ENCODE measurements at places on chromosomes 6 and 20.

DNA sequence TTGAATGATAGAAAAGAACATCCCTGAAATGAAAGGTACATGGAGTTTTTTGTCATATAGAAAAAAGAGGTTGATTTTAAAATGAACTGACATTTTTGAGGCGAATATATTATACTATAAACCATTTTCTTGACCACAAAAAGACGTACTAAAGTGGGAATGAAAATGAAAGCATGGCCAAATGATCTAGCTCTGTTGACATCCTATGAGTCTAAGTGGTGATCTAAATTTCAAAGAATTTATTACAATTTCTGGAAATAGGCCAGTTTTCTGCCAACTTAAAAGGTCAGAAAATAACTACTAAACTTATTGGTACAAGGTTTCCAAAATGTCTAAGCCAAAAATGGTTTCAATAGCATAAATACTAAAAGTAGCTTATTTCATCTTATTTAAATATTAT, 536.8 kb downstream of the EYS start:
- DNase-seq, result no peak

DNA sequence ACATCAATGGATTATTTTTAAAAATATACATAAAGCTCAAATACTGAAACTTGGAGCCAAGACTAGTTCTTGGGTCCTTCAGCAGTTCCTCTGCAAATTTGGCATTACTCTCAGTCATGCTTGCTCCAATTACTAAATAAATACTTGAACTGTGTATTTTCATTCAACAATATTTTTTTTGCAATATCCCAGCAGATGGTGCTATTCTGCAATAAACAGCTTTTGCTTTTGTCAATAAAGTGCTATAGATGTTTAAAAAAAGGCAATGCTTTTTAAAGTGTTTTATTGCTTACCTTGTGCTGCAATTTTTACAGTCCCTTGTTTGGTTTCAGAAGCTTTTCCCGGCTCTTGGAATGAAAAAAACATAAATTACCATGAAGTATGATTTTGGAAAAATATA, 243.4 kb downstream of the TRDN start:
- no peak for DNase-seq

- DNase-seq, result no peak
Measured at GRCh38 chr6:68628161-68628560, 6.9 kb upstream of the ADGRB3 start.

GRCh38 chr20:22716821-22717351, 132.5 kb upstream of the FOXA2 start:
- DNase-seq, result peak; percentile 58

GRCh38 chr6:127053032-127053874, 65.2 kb upstream of the RSPO3 start:
- DNase-seq, result no peak

- DNase-seq, result peak; percentile 51
Measured at GRCh38 chr20:58102744-58103516, 125.5 kb downstream of the ANKRD60 start.

- DNase-seq, result no peak
Measured at GRCh38 chr20:57934007-57934805, 224.4 kb upstream of the PMEPA1 start.

- no peak for DNase-seq
Measured at GRCh38 chr6:66858196-66858595, 1151.2 kb upstream of the EYS start.

DNA sequence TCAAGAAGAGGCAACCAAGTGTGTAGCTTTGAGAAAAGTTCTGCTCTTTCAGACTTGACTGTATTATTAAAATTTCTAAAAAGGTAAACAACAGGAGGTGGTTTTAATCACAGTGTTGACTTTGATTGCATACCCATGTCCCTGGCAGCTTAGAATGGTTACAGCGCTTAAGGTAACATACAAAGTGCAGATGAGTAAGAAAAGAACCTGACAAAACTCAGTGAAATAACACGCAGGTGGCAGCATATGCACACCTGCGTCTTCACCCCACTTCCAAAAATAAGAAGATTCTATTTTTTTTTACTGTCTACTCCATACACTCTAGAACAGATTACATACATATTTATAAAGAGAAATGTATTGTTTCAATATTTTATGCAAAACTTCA, 233.5 kb downstream of the GMPR start:
- DNase-seq, result no peak

DNA sequence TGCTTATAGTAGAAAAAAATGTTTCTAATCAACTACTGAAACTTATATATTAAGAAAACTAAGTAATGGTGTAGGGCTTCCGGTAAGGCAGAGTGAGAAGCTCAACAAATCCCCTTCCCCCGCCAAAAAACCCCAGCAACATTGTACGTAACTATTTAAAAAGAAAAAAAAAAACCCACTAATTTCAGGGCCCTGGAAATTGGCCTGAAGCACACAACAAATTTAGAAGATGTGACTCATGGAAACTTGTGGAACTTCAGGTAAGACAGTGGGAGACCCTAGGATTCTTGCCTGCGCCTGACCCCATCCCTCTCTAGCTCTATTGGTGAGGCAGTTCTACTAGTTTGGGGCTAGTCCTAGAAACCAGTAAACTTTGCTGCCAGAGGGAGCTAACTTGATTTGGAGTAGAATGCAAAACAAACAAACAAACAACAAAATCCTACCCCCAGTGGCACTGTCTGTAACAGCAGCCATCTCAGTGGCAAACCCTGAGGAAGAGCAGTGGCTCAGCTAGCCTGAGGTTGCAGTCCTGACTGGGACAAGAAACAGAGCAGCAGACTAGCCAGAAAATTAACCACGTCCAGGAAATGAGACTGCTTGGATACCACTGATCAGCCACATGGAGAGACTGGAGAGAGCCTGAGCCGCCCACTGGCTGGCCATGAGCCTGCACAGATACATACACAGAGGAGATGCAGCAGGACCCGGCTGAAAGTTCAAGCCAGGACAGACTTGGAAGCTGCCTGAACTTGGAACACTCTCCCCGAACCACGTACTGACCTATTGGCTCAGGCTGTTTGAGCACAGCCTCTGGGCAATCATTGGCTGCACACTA, 135.1 kb downstream of the TBXT start:
- peak; percentile 11 for DNase-seq

DNA sequence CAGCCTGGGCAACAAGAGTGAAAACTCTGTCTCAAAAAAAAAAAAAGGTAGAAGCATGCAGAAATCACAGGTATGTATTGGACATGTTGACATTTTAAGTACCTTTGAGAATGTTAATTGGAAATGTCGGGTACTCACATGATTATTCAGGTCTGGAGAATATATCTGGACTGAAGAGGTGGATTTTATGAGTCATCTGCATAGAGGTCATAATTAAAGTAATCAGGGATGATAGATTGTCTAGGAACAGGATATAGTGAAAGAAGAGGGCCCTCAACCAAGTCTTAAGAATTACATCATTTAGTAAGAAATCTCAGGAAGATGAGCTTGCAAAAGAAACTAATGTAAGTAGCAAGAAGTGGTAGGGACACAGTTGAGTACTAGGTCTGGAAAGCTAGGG, 212.5 kb downstream of the UTRN start:
- no peak for DNase-seq

DNA sequence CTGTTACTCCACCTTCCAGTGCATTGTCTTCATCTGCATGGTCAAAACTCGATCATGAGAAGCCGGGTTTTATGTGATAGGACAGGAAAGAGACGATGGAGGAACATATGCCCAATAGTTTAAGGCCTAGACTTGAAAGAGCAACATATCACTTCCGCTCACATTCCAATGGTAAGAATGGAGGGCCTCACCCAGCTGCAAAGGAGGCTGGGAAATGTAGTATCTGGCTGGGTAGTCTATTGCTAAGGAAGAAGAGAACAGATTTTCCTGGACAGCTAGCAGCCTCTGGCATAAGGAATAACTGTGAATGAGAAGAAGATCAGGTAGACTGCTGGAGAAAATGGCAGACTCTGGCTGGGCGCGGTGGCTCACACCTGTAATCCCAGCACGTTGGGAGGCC, 19.2 kb downstream of the FITM2 start:
- DNase-seq, result no peak

DNA sequence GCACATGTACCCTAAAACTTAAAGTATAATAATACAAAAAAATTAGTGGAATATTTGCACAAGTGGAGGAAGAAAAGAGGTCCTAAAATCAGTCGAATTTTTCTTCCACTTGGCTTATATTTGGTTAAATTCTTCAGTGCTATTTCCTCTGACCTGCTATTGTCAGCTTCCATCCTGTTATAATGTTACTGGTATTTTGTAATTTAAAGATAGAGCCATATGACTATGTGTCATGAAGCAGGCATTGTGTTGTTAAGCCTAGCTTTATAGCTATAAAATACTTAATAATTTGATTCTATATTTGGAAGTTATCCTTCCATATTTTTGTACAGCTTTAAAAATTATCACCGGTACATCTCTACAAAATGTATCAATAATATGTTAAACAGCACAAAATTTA, 455.9 kb upstream of the MARCKS start:
- no peak for DNase-seq

- peak; percentile 23 for DNase-seq
Measured at GRCh38 chr20:53872081-53872541, 198.3 kb downstream of the BCAS1 start.

DNA sequence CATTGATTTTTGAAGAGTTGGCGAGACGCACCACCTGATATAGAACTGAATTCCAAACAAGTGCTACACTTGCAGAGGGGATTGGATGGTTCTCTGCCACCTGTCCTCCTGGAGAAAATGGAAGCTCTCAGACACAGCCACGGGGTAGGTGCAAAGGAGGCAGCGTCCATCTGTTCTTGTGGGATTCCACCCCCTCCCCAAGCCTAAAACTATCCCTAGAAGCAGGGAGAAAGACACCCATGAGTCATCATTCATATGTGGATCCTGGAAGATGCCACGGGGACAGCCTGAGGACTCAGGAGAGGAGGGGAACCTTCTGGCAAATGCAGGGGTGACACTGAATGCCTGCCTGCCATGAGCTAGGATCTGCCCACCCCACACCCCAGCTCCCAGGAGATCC, 171.3 kb upstream of the CST7 start:
- no peak for DNase-seq

DNA sequence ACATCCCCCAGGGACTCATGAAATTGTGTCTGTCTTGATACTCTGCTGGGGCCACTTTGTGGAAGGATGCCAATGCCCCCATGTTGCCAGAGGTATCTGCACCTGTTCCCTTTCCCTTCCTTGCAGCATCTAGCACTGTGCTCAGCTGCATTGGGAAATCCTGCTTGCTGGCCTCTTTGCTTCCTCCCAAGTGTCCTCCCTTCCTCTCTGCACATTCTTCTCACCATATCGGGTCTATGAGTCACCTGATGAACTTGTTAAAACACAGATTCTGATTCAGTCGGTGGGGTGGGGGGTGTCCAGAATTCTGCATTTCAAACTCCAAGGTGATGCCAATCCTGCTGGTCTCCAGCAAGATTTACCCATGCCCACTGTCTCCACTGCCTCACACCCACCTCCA, 467.8 kb downstream of the PTPRT start:
- DNase-seq, result no peak
